ENCODE measurements at places on chromosomes 4 and X.

- DNase-seq, result no peak
These were observed 520.5 kb downstream of the GBA3 start for GRCh38 chr4:23213198-23213597.

DNA sequence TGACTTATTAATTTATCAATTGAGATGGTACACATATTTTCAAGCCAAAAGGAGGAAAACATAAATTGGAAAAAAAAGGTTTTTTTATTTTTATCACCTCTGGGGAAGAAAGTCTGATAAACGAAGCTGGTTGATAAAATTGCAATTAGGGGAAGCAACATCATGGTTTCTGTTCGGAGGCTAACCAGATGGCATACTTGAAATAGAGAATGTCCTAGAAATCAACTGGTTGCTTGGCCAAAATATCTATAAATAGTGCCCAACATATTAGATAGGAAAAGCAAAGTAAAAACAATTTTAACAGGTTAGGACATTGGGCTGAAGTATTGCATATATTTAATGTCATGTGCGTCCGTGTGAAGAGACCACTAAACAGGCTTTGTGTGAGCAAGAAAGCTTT lies 14.3 kb downstream of the KLKB1 start:
- no peak for DNase-seq

DNA sequence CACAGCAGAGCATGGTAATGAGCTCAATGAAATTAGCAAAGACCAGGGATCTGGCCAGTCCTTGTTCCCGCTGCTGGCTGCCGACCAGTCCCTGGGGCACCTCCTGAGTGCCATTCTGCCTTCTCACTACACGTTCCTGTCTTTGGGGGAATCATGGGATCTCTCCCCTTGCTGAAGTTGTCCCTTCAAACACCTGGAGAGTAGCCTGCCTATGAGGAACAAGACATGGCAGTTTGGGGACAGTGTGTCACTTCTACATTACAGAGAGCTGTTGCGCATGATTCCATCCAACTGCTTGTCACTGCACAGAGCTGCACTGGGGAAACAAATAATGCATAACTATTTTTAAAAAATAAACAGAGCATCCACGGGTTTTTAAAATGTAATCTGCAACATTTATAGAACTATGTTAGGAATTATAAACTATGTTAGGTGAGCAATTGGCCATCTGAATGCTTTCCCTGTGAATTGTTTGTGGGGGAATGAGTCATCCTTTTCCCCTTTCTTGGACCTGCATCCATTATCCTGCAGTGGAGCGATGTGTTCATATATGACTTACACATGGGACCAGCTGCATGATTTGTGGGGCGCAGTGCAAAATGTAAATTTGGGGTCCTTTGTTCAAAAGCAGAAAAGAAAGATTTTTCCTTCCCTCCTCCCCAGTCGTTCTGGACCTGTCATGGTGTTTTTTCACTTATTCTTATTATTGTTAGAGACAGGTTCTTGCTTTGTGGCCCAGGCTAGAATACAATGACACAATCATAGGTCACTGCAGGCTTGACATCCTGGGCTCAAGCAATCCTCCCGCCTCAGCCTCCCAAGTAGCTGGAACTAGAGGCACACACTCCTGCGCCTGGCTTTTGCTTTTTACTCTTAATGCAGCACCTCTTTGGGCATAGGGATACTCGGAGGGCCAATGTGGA lies 115.0 kb upstream of the TBL1X start:
- no peak for DNase-seq

DNA sequence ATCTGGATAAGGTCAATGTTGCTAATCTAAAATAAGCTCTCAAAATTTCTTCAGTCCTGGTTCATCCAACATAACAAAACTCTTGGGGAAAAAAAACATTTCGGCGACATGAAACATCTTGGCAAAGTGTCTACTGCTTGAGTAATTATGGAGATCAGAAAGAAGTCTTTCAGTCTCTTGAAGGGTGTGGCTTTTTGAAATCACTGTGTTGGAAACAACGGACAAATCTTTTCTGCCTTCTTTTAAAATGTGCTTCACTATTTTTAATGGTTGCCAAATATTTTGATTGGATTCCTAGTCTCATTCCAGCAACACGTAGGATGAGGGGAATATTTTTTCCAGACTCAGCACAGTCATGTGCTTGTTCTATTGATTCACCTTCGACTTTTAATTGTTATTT lies 138.6 kb downstream of the KLHL8 start:
- no peak for DNase-seq

DNA sequence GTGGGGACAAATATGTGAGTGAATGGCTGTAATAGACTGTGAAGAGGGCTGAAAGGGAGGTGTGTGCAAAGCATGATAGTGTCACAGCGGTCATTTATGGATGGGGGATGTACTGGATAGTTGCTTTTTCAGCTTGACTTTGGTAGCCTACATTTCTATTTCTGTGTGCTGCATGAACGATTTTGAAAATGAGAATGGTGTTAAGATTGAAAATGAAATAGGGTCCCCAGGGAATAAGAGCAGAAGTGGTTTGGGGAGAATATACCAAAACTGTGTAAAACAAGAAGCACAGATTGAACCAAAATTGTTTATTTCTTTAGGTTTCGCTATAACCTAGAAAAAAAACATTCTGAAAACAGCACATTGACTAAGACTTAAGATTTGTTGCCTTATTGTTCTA lies 58.8 kb upstream of the CLNK start:
- DNase-seq, result no peak

DNA sequence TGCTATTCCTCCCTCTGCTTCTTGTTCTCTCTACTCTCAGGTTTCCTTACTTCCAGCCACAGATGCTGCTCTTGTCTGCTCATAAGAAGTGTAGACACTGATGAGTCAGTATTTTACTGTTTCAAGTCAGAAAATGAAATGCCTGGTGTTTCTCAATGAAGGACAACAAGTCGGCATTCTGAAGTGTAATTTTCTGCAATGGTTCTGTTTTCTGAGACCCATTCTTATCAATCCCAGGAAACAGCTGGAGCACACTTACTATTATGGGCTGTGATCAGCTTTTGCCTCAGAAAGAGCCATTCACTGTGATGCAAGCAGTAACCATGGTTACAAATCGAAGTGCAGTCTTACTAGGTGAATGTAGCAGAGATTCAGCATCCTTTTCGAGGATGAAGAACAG lies 42.0 kb downstream of the SLC4A4 start:
- DNase-seq, result no peak

DNA sequence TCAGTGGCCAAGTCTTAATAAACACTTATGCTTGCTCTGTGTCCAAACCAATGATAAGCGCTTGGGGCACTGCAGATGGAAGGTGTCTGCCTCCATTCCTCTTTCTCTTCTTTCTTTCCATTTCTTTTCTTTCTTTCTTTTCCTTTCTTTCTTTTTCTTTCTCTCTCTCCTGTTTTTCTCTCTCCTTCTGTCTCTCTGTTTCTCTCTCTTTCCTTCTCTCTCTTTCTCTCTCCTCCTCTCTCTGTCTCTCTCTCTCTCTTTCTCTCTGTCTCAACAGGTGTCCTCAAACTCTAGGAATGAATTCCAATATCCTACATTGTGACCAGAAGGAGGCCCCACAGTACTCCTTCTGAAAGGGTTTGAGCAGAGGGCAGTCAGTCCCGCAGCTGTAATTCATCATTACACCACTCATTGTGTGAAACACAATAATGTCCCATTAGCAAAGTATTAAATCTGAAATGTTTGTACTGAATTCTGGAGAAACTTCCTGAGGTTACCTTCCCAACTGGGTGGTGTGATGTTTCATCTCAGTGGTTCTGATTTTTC lies 66.5 kb upstream of the PAGE1 start:
- DNase-seq, result no peak

DNA sequence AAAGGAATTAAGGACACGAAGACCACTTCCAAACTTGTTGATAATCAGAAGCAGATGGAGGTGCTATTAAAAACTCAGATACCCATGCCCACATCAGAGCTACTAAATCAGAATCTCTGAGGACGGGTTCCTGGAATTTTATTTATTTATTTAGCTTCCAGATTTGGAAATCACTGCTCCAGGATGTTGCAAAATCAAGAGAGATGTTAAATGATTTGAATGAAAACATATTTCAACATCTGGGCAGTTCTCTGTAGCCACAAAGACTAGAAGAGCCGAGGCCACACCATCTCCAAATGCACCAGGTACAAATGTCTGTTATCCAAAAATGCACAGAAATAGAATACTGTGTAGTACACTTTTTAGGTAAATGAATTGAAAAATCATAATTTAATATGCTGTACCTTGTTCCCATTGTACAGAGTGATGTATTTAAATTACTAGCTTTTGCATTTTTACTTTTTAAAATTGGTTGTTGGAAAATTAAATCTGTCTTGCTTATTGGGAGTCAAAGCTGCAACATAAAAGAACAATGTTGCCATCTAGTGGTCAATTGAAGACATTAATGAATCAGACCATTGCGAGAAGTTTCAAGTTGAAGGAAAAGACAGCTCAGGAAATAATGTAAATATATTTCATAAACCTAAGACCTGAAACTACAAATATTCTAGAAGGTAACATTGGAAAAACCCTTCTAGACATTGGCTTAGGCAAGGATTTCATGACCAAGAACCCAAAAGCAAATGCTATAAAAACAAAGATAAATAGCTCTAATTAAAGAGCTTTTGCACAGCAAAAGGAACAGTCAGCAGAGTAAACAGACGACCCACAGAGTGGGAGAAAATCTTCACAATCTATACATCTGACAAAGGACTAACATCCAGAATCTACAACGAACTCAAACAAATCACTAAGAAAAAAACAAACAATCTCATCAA lies 151.3 kb upstream of the TTC29 start:
- DNase-seq, result no peak

- no peak for DNase-seq
These were observed 802 bp downstream of the RFC1 start for GRCh38 chr4:39365360-39365759.

GRCh38 chrX:81874807-81875206 lies 672.9 kb downstream of the SH3BGRL start:
- DNase-seq, result no peak

DNA sequence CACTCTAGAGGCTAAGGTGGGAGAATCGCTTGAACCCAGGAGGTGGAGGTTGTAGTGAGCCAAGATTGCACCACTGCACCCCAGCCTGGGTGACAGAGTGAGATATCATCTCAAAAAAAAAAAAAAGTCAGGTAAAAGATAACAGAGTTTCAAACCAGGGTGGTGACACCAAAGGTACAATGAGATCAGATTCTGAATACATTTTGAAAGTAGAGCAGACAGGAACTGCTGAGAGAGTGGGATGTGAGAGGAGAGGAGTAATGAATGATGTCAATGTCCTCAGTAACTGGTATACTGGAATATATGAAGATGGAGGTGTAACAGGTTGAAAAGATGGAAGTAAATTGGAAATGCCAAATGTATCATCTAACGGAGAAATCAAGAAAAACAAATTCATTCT lies 135.6 kb downstream of the CAMK2D start:
- no peak for DNase-seq

GRCh38 chrX:134999469-134999868 lies 8.7 kb downstream of the SMIM10 start:
- DNase-seq, result no peak

DNA sequence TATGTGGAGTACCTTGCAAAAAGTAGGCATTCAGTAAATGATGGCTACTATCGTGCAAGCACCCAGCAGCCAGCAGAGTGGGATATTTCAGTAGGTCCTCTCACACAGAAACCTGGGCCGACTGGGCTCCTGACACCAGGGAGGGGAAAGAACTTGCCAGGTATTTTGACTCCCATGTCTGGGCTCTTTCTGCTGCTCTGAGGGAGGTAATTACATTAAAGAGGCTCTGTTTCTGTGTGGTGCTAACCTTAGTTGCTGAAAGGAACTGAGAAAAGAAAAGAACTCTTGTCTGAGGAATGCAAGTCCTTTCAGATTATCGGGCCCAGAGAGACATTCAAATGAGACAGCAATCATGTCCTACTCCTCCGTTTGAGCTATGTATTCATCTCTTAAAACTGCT lies 175.8 kb upstream of the MTMR8 start:
- DNase-seq, result no peak

GRCh38 chrX:45775468-45775867 lies 574.8 kb upstream of the DIPK2B start:
- no peak for DNase-seq

DNA sequence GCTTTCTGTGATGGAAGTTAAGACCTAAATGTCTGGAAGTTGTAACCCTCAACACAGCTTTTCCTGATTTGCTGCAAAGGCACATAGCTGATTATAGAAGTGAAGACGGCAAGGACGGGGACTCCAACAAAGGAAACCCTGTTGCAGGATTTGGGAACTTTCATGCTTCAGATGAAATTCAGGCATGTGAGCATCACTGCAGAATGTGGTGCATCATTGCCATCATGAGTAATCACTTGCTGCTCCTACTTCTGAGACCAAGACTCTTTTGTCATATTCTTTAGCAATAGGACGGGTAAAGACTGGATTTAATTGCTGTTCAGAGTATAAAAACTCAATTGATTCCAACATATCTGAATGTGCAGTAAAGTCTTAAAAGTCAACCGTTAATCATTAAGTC lies 35.8 kb downstream of the YIPF6 start:
- DNase-seq, result no peak

DNA sequence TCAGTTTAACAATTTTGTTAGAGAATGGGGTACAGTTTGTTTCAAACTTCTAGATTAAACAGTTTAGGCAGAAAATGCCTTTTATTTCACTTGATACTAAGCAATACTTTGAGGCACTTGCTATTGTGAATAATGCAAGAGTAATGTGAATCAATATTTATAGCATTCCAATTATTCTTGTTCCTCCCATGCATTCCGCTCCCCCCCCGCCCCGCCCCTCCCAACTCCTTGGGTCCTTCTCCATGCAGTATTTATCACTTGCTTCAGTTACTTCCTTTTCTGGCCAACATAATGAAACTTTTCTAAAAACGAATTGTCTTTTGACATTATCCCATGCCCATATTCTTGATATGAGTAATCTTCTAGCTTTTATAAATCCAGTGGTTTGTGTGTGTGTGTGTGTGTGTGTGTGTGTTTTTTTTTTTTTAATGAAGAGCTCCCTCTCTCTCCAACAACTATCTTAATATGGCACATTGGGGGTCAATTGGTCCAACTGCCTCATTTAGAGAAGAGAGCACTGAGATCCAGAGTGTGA lies 1.6 kb downstream of the BANK1 start:
- no peak for DNase-seq

DNA sequence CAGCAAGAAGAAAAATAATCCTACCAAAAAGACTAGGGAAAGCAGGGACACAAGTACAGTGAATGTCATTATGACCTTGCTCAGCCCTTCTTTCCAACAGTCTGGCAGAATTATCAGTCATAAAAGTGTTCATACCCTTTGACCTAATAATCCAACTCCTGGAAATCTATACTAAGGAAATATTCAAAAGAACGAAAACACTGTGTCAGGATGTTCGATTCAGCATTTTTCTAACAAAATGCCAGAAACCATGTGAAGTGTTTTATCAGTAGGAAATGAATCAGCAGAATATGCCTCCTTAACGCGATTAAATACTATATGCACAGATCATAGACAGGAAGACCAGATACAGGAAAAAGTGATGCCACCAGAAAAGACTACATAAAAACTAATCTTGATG lies 16.2 kb upstream of the S100G start:
- no peak for DNase-seq

DNA sequence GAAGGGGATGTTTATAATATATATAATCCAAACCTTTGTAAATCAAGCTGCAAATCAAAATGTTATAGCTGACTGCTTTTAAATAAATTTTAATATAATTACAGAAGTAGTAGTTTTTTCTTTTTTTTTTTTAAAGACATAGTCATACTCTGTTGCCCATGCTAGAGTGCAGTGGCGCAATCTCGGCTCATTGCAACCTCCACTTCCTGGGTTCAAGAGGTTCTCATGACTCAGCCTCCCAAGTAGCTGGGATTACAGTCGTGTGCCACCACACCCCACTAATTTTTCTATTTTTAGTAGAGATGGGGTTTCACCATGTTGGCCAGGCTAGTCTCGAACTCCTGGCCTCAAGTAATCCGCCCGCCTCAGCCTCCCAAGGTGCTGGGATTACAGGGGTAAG lies 178.7 kb downstream of the FBXW7 start:
- no peak for DNase-seq
